ENCODE measurements at places on chromosomes 7 and 10. TPM values are rescaled to one million over a fixed set of nuclear protein-coding genes. Genes with fewer than 3 reads are reported as not detected.

Gene SPDYE2B
- total RNA-seq = 0.15 TPM

Gene SLC26A5
- total RNA-seq = not detected

Gene ARHGEF35
- total RNA-seq = 6.2 TPM

Gene HOXA5
- total RNA-seq = not detected

Gene MSMB
- total RNA-seq = not detected

Gene CDK1
- 125 TPM for total RNA-seq

Gene CADPS2
- total RNA-seq = not detected

DNA sequence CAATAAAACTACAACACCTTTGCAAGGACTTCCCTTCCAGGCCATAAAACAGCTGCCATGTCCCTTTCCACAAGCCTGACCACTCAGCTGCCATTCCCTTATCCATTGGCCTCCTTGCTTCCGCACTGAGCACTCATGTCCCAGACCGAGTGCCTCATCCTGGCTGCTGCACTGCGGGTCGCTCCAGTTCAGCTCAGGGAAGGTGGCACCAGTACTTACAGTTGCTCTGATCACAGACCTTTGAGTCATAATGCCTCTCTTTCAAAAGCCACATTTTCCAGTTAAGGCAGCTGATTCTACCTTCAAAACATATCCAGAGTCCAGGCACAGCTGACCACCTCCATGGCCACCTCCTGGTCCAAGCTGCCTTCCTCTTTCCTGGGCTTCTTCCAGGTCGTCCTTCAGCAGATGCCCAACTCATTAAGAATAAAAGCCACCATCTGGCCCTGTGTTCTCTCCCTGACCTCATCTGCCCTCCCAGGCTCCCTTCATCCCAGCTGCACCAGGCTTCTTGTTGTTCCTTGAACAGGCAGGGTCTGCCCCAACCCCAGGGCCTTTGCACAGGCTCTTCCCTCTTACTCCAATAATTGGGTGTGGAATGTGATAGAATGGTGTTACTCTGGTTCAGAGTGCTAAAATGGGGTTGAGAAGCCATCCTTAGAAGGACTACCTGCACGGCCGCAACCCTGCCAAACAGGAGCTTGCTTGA, 64.5 kb downstream of the RAMP3 start:
- no peak for DNase-seq

DNA sequence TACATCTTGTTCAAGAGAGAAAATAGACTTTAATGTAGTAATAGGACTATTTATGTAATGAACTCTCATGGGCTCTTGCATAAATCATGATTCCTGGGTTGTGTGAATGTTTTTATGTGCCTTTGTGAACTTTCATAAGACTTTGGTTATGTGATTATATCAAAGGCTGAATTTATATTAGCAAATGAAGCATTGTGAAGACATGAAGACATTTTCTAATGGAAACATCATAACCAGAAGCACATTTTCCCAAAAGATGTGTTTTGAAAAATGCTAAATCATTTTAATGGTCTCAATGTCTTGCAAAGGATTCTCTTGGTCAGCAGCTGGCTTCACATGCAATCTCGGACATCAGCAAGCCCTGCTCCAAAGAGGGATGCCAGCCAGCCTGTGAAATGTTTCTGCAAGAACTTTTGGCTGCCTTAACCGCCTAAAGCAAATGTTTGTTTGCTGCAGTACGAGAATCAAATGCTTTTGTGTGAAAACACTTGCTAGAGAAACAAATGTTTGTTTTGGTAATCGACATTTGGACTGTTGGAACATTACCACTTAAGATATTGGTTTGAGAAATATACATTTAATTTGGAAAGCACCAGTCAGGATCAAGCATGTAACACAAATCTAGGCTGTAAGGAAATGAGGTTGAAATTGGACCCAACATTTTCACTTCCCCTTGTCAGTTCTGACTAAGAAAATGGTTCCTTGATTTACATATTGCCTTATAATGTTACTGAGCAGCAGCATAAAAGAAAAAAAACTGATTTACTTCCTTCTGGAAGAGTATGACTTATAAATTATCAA, 102.1 kb downstream of the RTKN2 start:
- DNase-seq = no peak

DNA sequence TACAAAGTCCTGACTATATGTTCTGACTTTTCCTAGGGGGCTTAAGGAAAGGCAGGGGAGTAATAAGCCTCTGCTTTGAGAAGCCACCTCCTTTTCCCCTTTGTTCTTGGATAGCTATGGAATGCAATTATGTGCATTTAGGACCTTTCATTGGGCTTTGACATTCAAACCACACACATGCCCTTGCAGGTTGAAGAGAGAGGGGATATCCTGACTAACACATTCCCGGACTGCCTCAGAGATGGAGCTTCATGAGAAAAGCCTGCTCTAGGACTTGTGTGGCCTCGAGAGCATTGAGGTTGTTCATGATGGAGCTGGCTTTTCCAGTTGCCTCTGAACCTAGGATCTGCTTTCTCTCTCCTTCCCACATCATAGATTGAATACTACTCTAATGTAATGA, 694.5 kb downstream of the LRMDA start:
- DNase-seq = no peak

DNA sequence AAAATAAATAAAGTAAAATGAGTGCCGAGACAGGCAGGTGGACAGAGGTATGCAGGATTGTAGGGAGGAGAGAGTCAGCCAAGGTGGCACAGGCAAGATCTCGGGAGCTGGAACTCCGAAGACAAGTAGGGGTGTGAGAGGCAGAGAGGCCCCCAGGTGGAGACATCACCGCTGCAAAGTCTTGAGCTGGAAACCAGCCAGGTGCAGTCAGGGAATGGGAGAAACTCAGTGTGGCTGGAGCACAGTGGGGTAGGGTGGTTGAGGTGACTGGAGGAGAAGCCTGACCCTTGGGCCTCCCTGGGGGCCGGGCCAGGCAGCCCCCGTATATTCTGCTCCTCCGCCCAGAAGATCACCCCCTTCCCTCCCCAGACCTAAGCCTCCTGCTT, 4.2 kb downstream of the EPHB4 start:
- no peak for DNase-seq

DNA sequence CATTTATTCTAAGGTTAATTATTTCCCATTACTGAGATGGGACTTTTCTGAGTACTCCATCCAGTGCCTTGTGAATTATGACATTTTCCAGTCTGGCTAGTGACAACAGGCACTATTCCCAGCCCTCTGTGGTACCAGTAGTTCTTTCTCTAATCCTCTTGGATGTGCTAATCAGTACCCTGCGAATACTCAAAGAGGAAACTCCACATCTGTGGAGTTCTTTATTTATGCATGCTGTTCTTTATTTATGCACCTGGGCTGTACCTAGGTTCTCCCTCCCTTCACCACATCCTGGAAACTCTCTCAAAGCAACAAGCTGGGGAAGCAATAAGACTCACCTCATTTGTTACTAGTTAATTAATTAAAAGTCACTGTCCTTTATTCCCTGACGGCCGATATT, 83.5 kb downstream of the TSPAN12 start:
- no peak for DNase-seq

DNA sequence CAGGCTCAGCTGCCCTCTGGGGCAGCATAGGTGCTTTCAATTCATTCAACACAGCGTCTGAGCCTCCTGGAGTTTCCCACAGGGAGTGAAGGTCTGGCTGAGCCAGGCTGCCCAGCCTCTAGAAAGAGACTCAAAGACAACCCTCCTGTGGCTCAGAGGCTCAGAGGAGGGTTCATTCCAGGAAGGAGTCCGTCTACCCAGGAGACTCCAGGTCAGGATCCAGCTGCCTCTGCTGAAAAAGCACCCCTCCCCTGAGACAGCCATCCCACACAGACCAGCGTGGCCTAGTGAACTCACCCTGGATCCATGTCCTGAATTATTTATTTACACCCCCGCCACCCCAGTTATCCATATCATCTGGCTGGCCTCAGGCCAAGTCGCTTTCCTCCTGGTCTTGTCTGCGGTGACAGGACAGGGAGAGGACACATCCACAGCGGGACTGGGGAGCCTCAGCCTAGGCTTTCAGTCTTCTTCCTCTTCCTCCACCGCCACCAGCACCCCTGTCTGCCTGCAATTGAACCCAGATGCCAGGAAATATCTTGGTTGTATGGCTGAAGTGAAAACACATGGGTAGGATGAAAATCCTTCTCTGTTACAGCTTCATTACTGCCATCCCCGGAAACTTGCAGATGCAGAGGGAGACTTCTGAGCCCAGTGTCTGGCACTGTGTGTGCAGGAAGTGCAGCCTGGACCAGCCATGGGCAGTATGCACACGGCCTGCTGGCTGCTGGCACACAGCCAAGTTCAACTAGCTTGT, 44.0 kb upstream of the COL13A1 start:
- no peak for DNase-seq

DNA sequence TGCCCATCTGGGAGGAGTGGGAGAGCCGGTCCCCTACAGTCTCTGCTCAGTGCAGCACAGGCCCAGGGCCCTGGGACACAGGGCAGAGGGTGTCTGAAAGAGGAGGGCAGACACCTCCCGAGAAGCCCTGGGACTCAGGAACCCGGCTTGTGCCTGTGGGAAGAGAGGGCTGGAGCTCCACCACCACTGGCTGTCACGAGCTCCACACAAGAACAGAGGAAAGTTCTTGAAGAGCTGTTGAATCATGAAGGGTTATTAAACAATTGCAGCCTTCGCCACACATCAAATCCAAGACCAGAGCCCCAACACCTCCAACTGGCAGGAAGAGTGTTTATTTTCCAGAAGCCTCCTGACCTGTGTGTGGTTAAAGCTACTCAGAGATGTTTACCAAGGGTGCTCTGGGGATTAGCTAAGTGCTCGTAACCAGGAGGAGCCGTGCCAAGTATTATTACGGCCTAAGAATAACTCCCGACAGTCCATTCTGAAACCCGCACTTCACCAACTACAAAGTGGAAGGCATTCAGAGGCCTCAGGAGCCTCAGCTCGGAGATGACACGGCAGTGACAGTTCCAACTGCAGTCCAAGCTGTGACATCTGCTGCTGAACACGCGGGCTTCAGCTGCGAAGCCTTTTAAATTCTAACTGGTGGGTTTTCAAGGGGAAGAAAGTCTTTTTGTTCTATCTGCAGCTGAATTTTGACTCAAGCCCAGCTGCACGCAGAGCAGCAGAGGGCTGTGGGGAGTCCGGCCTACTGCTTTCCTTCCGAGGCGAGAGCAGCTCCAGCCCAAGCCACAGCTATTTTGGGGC, 75.1 kb downstream of the MAD1L1 start:
- no peak for DNase-seq

GRCh38 chr10:34985823-34986222, 104.3 kb downstream of the CUL2 start:
- DNase-seq = no peak

DNA sequence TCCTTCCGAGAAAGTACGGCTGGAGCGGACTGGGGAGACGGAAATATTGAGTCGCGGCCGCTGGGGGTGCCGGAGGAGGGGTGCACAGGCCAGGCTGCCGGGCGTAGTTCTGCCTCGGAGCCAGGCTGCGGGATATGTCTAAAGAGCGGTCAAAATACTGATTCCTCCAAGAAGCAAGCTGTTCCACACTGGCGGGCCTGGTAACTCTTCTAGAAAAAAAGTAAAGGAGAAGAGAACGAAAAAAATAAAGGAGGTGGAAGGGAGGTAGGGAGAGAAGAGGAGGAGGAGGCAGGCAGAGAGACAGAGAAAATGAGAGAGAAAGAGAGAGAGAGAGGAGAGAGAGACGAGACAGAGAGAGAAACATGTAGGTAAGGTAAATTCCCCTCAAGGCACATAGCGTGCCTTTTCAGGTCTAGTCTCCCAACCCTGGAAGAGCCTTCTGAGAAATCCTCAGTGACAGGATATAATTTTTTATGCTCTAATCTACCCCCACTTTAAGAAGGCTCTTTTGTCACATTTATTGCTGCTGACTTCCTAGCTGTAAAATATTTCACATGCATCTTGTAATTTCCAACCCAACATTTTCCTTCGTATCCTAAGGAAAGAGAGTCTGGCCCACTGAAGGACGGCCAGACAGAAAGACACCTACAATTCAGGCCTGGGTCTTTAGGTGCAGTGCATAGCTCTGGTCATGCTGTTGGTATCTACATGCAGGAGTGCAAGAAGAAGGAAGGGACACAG, 5.7 kb downstream of the DLX5 start:
- no peak for DNase-seq

DNA sequence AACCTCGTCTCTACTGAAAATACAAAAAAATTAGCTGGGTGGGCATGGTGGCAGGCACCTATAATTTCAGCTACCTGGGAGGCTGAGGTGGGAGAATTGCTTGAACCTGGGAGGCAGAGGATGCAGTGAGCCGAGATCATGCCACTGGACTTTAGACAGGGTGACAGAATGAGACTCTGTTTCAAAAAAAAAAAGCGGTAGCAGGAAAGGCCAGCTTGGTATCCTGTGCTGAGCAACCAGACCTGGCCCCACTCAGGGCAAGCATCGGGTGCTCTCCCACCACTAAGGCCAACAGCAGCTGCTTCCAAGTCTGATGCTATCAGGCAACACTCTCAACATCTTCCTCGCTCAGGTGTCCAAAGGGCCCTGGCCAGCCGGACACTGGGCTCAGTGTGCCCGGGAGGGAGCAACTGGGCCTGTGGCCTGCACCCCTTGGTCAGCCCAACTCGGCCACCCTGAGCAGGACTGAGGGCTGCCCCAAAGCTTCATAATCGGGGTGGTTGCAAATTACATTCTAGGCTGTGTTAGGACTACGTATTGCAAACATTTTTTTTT, 44.3 kb upstream of the MSMB start:
- no peak for DNase-seq

GRCh38 chr7:120180221-120180620, 92.8 kb upstream of the KCND2 start:
- no peak for DNase-seq

- DNase-seq = no peak
Observed at GRCh38 chr10:73076360-73077183, 20.1 kb downstream of the P4HA1 start.

- DNase-seq = no peak
Observed at GRCh38 chr7:112533591-112533990, 52.8 kb downstream of the LSMEM1 start.

- DNase-seq = no peak
Observed at GRCh38 chr10:84997870-84998269, 669.5 kb downstream of the CCSER2 start.

- DNase-seq = no peak
Observed at GRCh38 chr7:33195264-33195663, 65.9 kb downstream of the BBS9 start.

DNA sequence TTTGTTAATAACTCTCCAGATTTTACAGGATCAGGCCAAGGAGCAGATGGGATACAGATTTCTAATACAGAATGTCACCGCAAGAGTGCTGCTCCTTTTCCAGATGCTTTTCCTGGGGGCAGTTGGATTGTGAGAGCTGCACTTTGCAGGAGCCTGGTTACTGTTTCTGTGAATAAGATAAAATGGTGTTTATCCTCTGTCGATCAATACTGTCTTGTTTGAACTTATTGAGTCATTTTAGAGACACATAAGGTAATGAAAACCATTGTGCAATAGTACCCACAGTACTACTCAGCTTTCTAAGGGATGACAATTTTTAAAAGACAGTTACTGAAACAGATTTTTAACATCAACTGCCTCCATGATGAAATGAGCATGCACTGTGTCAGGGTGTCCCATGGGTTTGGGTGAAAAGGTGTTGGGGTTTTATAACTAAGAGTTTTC, 2.9 kb downstream of the A1CF start:
- no peak for DNase-seq

GRCh38 chr10:51651063-51651462, 48.3 kb downstream of the CSTF2T start:
- DNase-seq = no peak

- DNase-seq = no peak
Observed at GRCh38 chr7:98369726-98370125, 31.2 kb downstream of the BAIAP2L1 start.
